ENCODE measurements at places on chromosomes 2 and 18. TPM values are rescaled to one million over a fixed set of nuclear protein-coding genes. Genes with fewer than 3 reads are reported as not detected.
A peak's percentile ranks its signal among the peaks of the same experiment; 100 is the strongest.

- DNase-seq, result no peak
Observed at GRCh38 chr2:222404151-222404905, 20.0 kb upstream of the SGPP2 start.

GRCh38 chr2:224369028-224369632 lies 32.8 kb downstream of the FAM124B start:
- DNase-seq, result peak; percentile 58

DNA sequence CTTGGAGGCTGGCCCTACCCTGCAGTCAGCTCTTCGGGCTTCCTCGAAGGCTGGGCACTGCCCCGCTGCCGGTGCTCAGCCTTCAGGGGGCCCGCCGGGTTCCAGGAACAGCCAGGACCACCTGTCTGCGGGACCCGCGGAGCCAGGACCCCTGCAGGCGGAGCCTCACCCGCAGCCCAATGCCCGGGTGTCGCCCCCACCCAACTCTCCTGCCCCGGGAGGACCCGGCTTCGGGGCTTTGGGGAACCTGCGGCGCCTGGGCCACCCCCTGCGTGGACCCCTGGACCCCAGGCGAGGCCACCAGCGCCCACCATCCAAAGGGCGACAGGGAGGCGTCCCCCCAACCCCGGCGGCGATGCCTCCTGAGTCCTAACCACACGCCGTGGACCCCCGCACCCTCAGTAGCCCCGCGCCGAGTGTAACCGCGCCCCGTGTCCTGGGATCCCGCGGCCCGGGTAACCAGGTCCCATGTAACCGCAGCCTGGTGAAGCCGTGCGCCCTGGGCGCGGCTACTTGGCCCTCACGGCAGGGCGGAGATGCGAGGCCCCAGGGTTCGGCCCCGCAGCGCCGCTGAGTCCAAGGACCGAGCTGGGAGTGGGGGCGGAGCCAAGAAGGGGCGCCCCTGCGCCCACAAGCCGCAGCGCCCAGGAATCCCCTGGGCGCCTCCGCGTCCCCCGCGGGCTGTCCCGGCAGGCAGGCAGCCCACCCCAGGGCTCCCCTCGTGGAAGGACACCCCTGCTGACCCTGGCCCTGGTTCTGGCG lies 11.0 kb upstream of the UBE2F start:
- DNase-seq, result no peak

- DNase-seq, result no peak
Observed at GRCh38 chr2:239630618-239631286, 229.9 kb upstream of the HDAC4 start.

DNA sequence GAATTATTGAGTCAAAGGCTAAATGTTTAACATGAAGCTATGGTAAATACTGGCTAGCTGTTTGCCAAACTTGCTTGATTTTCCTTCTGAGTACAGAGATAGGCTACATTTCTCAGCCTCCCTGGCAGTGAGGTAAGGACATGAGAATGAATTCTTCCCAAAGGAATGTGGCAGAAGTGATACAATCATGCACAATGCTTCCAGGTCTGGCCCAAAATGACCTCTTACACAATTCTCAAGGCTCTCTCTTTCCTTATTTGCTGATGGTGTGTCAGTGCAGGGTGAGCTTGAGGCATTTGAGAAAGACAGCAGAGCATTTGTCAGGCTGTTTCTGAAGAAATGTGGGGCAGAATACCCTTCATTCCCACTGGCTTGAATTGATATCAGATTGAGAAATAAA lies 95.6 kb upstream of the NABP1 start:
- peak; percentile 79 for DNase-seq

DNA sequence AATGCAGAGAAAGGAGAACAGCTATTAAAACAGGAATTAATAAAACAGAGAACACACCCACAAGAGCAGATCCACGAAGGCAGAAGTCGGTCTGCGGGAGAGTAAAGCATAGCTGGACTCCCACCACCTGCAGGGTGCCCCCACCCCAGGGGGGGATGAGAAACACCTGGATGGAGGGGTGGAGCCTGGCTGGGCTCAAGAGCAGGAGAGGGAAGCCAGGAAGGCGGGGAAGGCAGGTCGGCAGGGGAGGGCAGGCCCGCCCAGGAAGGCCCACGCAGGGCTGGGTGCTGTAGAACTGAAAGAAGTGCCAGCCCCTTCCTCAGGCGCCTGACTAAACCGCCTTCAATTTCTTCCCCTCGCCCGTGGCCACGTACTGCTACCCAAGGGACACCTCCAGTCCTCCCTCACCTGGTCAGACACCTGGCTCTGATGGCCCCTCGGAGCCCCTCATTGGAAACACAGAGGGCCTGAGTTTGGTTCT lies 175.4 kb downstream of the HDAC4 start:
- DNase-seq, result no peak

- no peak for DNase-seq
Observed at GRCh38 chr2:197152451-197153228, 157.9 kb downstream of the ANKRD44 start.

DNA sequence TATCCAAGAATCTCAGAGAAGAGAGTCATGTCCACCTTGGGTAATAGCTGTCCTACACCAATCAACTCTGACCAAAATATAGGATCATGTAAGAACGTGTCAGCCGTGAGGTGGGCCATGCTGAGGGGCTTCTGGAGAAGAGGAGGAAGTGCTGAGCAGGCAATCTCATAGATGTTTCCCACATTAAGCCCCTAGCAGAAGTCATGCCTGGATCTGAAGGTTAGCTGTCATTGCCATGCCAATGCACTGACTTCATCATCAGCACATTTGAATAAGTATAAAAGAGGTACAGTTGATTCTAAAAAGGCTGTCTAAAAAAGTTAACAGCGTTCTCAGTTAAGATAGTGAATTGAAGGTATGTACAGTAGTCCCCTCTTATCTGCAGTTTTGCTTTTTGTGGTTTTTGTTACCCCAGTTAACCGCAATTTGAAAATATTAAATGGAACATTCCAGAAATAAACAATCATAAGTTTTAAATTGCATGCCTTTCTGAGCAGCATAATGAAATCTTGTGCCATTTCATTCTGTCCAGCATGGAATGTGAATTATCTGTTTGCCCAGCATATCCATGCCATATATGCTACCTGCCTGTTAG lies 67.2 kb upstream of the TMEM17 start:
- DNase-seq, result no peak

DNA sequence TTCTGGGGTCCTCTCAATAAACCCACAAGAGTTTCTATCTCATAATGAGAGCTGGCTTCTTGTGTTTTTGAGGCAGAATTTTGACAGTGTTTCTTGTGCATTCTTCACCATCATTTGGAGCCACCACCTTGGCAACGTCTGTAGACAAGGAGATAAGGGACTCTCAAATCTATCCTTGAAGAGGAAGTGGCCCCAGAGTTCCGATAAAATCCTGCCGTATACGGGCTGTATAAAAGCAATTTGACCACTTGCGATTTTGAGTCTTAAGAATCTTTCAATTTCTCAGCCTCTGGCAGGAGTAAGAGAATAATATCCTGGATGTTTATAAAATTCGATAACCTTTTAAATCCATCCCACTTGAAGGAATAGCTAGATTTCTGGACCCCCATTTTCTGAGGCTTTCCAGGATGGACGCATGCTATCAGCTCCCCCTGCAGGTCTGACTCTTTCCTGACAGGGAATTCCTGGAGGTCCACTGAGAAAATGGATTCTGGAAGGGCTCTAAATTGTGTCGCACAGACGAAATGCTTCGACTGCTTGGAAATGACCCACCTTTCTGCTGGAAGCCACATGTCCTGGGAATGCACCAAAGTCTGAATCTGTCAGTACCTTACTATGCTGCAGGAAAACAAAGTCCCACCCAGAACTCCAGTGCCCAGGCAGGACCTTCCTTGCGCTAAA lies 54.1 kb downstream of the E2F6 start:
- DNase-seq, result peak; percentile 64

- no peak for DNase-seq
Observed at GRCh38 chr2:43267381-43267780, 41.0 kb upstream of the ZFP36L2 start.

- no peak for DNase-seq
Observed at GRCh38 chr2:105640246-105640645, 104.5 kb upstream of the NCK2 start.

DNA sequence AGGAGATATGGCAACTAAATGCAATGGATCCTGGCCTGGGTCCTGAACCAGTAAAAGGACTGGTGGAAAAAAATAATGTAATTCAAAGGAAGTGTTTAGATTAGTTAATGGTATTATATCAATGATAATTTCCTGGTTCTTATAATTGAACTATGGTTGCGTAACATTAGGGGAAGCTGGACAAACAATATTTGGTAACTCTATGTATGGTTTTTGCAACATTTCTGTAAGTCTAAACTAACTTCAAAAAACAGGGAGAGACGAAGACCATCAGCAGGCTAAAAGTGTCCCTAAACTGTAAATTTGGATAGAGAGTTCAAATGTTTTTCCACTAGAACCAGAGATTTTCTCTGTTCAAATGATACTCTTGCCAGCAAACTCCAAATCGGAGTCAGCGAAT lies 36.9 kb downstream of the KLF7 start:
- no peak for DNase-seq

GRCh38 chr18:35408843-35409261 lies 31.7 kb upstream of the ZNF396 start:
- DNase-seq, result no peak

The TMEM198 gene
- 9.1 TPM for total RNA-seq

The G6PC2 gene
- not detected for total RNA-seq

The IL1R1 gene
- total RNA-seq, result 23.5 TPM

The GLI2 gene
- 0.70 TPM for total RNA-seq

The IL36RN gene
- total RNA-seq, result 0.19 TPM

The STARD6 gene
- not detected for total RNA-seq

The ATOH8 gene
- not detected for total RNA-seq

The GPR35 gene
- 21.3 TPM for total RNA-seq

The KIAA2012 gene
- total RNA-seq, result 0.37 TPM

The FAM210A gene
- 17.1 TPM for total RNA-seq

The INPP5D gene
- not detected for total RNA-seq

All from Caco-2 (cell line).